ENCODE measurements at places on chromosomes 3 and 15. TPM values are rescaled to one million over a fixed set of nuclear protein-coding genes. Genes with fewer than 3 reads are reported as not detected.

The GOLGA8H gene
- 0.18 TPM for polyA plus RNA-seq

The KCNH8 gene
- 0.80 TPM for polyA plus RNA-seq

DNA sequence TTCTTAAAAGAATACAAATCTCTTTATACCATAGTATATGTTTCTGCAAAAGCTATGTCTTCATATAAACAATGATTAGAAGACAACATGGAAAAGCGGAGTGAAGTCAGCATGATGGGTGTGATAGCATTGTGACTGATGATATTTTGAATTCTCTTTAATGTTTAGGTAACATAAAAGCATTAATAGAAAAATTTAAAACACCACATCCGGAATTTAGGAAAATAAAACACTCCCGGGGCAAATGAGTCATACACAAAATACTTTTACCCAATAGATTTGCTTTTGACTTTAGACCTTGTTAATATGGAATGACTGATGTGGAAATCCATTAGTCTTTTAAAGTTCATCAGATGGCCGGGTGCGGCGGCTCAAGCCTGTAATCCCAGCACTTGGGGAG lies 134.7 kb downstream of the P3H2 start:
- no peaks in the 10 kb centered on the region for H3K36me3 ChIP-seq
- no peaks in the 10 kb centered on the region for H3K27me3 ChIP-seq
- no peak overlapping the region for H3K27ac ChIP-seq
- no peaks in the 10 kb centered on the region for H3K4me1 ChIP-seq

GRCh38 chr3:185630182-185630622 lies 44.1 kb downstream of the SENP2 start:
- no peak overlapping the region for H3K4me3 ChIP-seq
- peaks cover 45% of the 10 kb centered on the region for H3K36me3 ChIP-seq
- no peak overlapping the region for H3K27ac ChIP-seq
- no peaks in the 10 kb centered on the region for H3K4me1 ChIP-seq
- no peak for DNase-seq

GRCh38 chr15:65362491-65362890 lies 15.3 kb downstream of the IGDCC3 start:
- no peaks in the 10 kb centered on the region for H3K4me1 ChIP-seq
- peaks cover 64% of the 10 kb centered on the region for H3K27me3 ChIP-seq
- H3K4me3 ChIP-seq = no peak overlapping the region
- H3K36me3 ChIP-seq = no peaks in the 10 kb centered on the region
- no peak overlapping the region for H3K27ac ChIP-seq

The LDHAL6B gene
- polyA plus RNA-seq = not detected

The SLC9C1 gene
- polyA plus RNA-seq = 0.11 TPM

GRCh38 chr3:151867666-151868065 lies 5.8 kb upstream of the SUCNR1 start:
- H3K27me3 ChIP-seq = no peaks in the 10 kb centered on the region
- DNase-seq = no peak
- no peak overlapping the region for H3K27ac ChIP-seq
- no peak overlapping the region for H3K4me3 ChIP-seq
- no peaks in the 10 kb centered on the region for H3K36me3 ChIP-seq

The GP5 gene
- 0.64 TPM for polyA plus RNA-seq

The ZNF774 gene
- 1.9 TPM for polyA plus RNA-seq

- no peak for DNase-seq
- no peaks in the 10 kb centered on the region for H3K4me1 ChIP-seq
- H3K36me3 ChIP-seq = no peaks in the 10 kb centered on the region
- no peak overlapping the region for H3K4me3 ChIP-seq
Measured at GRCh38 chr3:111809186-111809585, 49.9 kb upstream of the PHLDB2 start.

- DNase-seq = no peak
- no peaks in the 10 kb centered on the region for H3K4me1 ChIP-seq
- H3K4me3 ChIP-seq = no peak overlapping the region
- no peak overlapping the region for H3K27ac ChIP-seq
Measured at GRCh38 chr3:79390352-79390751, 377.4 kb downstream of the ROBO1 start.

DNA sequence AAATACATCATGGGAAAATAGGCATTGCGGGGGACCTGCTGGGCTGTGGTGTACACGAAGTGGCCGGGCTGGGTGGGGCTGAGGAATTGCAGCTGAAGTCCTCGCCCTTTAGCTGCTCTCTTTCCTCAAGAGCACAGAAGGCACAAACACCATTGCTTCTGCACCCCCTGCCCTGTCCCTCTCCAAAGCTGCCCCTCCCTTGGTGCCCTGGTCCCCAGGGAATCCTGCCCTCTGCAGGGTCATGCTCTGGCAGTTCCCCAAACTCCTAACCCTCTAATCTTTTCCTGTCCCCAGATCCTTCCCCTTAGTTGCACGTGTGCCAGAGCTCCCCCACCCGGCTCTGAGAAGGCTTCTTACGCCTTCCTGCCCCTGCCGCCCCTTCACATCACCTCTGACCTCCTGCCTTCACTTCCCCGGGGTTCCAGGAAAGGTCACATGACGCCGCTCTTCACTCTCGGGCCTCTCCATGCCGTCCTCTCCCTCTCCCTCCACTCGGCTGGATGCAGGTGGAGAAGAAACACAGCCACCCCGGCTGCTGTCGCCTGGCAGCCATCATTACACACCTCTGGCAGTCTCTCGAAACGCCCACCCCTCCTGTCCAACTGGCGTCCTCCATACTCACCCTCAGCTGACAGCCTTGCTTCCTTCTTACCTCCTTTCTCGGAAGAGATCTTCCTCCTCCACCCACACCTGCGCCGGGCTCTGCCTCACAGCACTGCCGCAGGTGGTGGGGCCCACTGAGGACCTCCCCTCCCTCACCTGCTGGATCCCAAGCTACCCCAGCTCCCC lies 6.9 kb upstream of the PCSK6 start:
- no peak overlapping the region for H3K4me3 ChIP-seq
- peaks cover 41% of the 10 kb centered on the region for H3K27me3 ChIP-seq
- H3K4me1 ChIP-seq = no peaks in the 10 kb centered on the region
- no peak overlapping the region for H3K27ac ChIP-seq

The SNX22 gene
- polyA plus RNA-seq = 23.9 TPM

The TLR9 gene
- 0.59 TPM for polyA plus RNA-seq

DNA sequence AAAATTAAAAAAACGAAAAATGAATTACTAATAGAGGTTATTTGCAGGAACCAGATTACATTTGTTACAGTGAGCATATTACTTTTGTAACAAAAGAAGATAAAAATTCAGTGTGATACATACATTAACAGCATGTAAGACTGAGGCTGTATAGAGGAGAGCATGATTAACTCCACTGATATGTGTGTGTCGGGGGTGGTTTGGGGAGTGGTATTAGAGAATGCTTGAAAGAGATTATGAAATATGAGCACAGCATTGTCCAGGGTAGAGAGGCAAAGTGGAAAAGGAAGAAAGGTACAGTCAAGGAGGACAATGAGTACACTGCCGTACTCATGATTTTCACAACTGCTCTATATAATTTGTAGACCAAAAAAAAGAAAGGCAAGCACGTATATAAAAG lies 62.9 kb upstream of the LRRFIP2 start:
- no peak overlapping the region for H3K4me3 ChIP-seq
- no peak overlapping the region for H3K27ac ChIP-seq
- no peaks in the 10 kb centered on the region for H3K4me1 ChIP-seq

The CEMIP gene
- 2.9 TPM for polyA plus RNA-seq

GRCh38 chr15:90650956-90651689 lies 66.0 kb upstream of the BLM start:
- DNase-seq = no peak
- H3K27ac ChIP-seq = no peak overlapping the region
- no peak overlapping the region for H3K4me3 ChIP-seq
- no peaks in the 10 kb centered on the region for H3K36me3 ChIP-seq
- peaks cover 15% of the 10 kb centered on the region for H3K4me1 ChIP-seq

The NXPE3 gene
- 15.8 TPM for polyA plus RNA-seq
